ENCODE measurements at places on chromosomes 3 and 15.

DNA sequence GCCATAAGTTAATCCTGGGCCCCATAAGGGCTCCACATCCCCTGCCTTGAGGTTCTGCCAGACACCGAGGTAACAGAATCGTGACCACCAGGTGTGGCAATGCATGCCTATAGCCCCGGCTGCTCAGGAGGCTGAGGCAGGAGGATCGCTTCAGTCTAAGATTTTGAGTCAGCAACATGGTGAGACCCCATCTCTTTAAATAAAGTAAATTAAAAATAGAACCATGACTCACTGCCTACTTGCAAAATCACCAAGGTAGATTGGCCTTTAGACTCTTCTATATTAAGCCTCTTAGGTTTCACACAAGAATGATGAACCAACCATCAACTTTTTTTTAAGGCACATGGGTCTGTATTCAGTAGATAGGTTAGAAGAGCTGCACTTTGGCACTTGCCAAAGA, 9.7 kb downstream of the WDR5B start:
- no peak for DNase-seq

DNA sequence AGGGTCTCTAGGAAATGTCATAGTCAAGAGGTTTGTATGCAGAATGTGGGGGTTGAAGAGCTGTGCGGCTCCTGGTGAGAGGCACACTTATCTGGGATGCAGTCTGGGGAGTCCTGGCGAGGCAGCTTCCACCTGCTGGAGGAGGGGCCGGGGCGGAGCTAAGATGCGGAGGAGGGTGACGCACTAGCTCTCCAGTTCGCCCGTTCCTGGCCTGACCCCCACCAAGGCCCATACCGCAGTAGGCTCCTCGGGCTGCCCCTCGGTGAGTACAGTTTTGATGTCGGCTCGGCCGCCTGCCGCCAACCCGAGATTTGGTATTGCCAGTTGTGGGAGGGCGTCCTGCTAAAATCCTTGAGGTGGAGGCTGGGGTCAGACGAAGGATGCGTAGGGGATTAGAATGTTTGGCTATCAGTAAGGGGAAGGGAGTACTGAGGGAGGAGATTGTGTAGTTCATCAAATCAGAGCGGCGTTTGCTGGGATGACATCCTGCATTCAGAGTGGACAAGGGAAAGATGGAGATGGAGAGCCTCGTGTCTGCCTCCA, at the start of gene SCG5:
SCG5 (plus strand) TSS at position 194 of the 543 bp plus-strand sequence. CDS start 1,883 bp downstream, outside the sequence.
- no peak for DNase-seq

DNA sequence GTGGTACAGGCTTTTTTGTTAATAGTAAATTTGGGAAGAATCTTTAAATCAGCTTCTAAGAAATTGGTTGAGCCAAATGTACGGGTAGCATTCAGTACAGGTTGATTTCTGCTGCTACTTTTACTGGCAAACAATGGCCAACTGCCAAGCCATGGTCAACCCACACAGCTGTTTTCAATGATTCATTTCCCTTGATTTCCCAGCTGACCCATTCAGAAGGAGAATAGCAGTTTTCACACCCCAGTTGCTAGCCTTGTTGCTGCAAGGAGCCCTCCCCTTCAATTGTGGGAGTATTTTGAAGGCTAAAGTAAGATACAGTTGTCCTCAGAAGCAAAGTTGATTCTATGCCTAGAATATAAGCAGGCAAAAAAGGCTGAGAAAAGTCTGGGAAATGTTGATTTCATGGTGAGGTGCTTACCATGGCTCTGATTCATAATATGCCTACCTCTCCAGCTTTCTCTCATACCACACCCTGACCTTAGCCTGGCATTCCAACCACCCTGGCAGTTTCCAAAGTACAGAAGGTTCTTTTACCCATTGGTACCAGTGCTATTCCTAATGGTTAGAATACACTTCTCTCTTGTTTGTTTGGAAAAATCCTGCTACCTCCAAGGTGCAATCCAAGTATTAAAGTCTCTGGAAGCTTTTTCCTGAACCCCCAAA, 320.3 kb upstream of the TGFBR2 start:
- peak; percentile 78 for DNase-seq

GRCh38 chr3:175456466-175456865, 597.3 kb downstream of the NAALADL2 start:
- no peak for DNase-seq

DNA sequence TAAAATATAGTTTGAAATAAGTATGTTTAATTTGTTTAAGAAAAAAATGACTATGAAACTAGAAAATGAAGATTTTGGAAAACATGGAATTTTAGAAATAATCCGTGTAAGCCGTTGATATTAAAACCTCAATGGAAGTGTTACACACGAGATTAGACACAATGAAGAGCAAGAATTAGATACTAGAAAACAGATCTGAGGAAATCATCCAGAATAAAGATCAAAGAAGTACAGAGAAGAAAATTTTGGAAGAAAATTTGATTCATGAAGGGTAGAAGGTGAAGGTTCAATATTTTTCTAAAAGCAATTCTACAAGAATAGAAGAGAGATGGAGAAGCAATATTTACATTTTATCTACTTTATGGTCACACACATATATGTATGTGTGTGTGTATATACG, 52.5 kb upstream of the SATB1 start:
- no peak for DNase-seq

- no peak for DNase-seq
Observed at GRCh38 chr3:160790726-160791125, 34.7 kb downstream of the PPM1L start.

Measured in NCI-H446 treated with DMSO at 0.1 percent for 48 hours (cell line).